ENCODE measurements at places on chromosomes 12 and 14.

DNA sequence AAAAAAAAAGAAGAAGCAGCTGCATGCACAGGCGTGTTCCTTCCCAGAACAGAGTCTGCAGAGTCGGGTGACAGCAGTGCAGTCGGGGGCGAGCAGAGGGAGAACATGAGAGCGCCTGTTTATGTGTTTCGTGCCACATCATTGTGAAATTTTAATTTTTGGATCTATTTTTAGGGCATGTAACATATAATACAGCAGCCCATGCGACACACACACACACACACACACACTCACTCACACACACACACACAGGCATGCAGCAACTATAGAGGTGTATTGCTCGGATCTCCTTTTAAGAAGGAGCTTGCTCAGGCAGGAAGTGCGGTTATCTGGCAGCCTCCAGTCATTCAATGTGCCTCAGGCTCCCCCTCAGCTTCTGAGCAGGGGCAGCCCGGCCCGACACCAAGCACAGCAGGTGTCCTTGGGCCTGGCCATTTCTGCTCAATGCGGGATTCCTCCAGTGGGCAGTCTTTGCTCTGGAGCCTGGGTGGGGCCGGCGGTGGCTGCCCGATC, 71.8 kb downstream of the ZNF664 start:
- DNase-seq, result no peak

GRCh38 chr12:120327593-120327992, at the start of gene PLA2G1B:
TSS of gene PLA2G1B (minus strand) at chr12:120327779. CDS start at chr12:120327753, 26 bp downstream.
- DNase-seq, result no peak

DNA sequence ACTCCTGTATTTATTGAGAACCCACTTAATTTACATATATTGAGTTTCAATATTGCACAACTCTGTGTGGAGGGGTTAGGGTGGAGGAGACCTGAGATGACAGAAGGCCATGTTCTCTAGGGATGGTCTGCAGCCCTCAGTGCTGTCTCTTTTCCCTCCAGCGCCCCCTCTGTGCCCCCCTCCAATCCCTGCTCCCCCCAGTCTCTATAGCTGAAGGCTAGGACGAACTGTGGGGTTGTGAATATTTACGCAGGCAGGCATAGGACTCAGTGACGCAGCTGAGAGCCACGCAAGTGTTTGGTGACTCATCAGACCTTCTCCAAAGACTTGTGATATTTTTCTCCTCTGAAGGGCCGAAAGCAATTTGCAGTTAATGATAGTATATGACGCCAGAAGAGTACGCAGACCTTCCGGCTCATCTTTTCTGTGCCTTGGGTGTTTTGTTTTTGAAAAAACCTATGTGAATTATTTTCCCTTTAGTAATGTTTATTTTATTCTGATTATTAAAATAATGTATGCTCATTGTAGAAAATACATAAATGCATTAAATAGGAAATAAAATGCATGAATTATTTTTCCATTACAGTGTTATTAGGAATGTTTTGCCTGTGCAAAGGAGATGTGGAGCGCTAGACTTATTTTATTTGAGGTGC, 85.3 kb downstream of the SLC25A47 start:
- DNase-seq, result peak; percentile 81

GRCh38 chr14:90297876-90298629, 33.7 kb downstream of the NRDE2 start:
- no peak for DNase-seq

- no peak for DNase-seq
Measured at GRCh38 chr14:24207104-24207551, 1.6 kb downstream of the TSSK4 start.

DNA sequence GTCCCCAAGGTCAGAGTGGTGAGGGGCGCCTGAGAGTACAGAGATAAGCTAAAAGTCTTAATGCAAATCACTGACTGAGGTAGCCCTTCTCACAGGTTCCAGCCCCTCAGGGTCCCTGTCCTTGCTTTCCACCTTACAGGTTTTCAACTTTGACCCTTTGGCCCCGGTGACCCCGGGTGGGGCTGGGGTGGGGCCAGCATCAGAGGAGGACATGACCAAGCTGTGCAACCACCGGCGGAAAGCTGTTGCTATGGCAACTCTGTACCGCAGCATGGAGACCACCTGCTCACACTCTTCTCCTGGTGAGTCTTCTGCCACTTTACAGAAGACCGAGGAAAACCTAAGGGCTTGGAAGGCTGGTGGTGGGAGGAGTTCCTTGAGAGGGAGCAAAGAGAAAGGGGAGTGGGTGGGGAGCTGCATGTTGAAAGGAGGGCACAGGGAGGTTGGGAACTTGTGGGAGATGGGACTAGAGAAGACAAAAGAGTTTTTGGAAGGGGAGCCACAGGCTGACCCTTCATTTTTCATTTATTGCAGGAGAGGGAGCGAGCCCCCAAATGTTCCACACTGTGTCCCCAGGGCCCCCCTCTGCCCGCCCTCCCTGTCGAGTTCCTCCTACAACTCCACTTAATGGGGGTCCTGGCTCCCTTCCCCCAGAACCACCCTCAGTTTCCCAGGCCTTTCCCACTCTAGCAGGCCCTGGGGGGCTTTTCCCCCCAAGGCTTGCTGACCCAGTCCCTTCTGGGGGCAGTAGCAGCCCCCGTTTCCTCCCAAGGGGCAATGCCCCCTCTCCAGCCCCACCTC, 2.4 kb downstream of the MBD6 start:
- DNase-seq, result no peak

DNA sequence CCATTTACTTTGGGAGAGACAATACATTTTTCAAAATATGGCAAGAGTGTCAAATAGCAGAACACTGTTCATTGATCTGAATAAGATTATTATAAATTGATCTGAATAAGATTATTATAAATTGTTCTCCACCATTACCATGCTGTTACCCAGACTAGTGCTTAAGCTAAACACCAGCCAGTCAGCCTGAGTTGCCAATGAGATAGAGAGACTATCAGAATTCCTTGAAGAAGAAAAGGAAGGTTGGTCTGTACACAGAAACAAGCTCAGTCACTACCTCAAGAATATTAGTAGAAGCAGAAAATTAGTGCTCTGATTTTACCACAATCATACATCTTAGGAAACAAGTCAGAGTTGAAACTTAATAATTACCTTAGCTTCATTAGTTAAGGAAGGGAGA, 469.8 kb downstream of the FOXG1 start:
- DNase-seq, result no peak

- no peak for DNase-seq
Measured at GRCh38 chr14:101062601-101063000, 159.1 kb upstream of the RTL1 start.

DNA sequence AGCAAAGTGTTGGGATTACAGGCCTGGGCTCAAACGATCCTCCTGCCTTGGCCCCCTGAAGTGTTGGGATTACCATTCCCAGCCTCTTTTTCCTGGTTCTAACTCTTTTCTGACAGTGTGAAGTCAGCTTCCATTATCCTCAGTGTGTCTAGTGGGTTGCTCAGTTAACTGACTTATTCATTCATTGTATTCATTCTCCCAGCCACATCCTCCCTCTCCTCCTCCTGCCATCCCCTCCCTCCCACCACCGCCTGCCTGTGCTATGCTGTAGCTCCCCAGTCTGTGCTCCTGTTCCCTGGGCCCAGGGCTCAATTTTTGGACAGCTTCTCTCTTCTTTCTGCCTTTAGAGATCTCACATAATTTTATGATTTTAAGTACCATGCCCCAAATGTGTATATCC, 19.4 kb downstream of the ATP6V0A2 start:
- no peak for DNase-seq

- DNase-seq, result no peak
Measured at GRCh38 chr14:75844486-75844885, 137.3 kb downstream of the TGFB3 start.

DNA sequence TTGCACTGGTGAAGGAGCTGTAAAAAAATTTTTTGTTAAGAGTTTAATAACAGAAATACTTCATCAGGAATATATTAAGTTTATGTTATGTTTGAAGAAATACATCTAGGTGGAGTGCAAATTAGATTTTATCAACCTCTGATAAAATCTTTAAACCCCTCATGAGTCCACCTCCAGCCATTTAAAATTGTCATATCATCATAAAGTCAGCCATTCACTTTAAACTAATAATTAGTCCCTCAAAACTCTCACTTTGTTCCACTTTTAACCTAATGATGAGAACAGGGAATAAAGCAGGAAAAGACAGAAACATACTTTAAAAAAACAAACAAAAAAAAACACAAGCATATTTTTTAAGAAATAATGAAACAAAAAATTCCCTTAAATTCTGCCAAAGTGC, 25.1 kb downstream of the ZFC3H1 start:
- no peak for DNase-seq

GRCh38 chr14:53367644-53368026, 214.5 kb upstream of the DDHD1 start:
- no peak for DNase-seq

DNA sequence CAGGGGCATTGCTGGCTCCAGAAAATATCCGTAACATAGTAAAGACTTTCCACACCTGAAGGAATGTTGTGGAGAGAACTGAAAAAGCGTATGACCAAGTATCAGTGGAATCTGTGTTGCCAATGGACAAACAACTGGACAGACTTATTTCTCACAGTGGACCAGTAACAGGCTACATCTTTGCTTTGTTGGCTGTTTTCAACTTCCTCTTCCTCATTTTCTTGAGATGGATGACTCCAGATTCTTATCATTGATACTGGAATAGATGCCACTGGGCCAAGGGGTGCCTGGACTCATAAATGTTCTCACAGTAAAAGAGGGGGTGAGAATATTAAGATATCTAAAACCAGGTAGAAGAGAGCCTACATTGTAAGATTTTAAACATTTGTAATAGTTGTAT, 6.4 kb downstream of the GAS2L3 start:
- no peak for DNase-seq

- DNase-seq, result no peak
Measured at GRCh38 chr14:42555365-42555764, 948.7 kb downstream of the LRFN5 start.

DNA sequence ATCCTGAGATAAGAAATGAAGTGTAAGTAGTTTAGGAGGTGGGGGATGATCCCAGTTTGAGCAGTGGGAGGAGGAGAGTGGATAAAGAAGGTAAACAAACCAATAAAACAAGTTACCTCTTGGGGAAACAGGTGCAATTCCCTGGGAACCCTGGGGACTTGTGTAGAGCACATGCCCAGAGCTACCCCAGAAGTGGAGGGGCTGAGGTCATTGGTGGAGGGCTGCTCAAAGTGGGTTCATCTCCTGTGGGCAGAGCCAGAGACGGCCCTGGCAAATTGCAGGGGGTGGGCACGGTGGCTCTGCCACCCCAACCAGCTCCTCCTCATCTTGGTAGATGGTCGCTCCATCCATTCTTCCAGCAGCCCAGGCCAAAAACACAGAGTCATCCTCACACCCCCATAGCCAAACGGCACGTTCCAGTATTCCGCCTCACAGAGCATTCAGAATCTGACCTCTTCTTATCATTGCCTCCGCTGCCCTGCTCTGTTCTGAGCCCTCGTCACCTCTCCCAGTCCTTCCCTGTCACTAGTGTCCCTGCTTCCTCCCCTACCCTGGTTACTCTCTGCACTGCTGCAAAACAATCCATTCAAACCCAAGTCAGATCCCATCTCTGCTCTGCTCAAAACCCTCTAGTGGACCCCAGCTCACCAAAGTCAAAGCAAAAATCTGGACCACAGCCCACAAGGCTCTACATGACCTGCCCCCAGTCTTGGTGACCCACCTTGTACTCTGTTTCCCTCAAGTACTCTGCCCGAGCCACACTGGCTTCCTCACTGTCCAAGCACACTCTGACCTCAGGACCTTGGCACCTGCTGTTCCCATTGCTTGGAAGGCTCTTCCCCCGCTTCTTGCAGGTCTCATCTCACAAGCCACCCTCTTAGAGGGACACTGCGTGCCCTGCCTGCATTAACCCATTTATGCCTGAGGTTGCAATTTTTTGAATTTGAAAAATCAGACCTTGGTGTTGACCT, 5.5 kb downstream of the CYP46A1 start:
- no peak for DNase-seq

DNA sequence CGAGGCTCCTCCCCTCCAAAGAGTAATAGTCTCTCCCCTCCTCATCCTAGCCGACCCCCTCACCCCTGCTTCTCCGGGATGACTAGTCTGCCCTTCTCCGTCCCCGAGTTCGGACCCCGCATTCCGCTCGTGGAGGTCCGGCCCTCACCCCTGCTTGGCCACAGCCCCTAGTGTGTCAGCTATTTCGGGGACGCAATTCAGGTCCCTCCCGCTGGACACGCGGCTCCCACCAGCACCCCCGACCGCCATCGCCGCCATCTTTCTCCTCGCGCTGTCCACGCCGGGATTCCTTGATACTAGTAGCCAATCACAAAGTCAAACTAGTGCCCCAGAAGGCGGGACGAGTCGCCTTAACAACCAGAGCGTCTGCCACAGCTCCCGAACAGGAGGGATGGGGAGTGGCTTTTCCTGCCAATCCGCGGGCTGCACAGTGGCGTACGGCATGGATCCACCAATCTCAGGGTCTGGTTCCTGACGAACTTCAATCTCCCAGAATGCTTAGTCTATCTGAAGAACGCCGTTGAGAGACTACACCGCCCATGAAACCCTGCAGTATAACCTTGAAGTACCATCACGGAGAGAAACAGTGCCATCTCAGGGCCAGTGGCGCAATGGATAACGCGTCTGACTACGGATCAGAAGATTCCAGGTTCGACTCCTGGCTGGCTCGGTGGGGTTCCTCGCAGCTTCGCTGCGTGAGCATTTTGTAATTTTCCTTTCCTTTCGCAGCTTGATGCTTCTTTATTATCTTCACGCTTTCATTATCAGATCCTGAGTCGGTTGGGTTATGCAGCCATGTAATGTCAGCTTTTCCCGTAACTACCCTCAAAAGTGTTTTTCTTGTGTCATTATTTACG, at the start of gene PRMT5:
PRMT5 (minus strand) TSS at position 273 of the 857 bp plus-strand sequence; CDS start at position 258, 15 bp downstream.
- peak; percentile 97 for DNase-seq

GRCh38 chr14:44812672-44813071, 149.1 kb downstream of the KLHL28 start:
- DNase-seq, result no peak

- DNase-seq, result no peak
Measured at GRCh38 chr14:93146119-93146518, 30.4 kb upstream of the ITPK1 start.

- DNase-seq, result peak; percentile 14
Measured at GRCh38 chr14:30779210-30779609, 95.1 kb upstream of the COCH start.

DNA sequence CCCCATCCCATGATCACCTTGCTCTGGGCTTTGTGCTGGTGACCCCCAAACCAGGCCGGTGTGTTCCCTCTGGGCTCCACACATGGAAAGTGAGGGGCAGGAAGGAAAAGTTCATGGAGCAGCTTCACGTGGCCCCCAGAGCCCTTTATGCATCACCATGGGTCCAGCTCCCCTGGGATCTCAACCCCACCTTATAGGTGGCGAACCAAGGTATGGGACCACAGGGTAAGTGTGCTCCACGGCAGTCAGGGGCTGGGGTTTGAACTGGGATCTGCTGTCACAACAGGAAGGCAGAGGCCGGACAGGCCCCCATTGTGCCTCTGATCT, 7.4 kb upstream of the BEGAIN start:
- no peak for DNase-seq

GRCh38 chr12:116257215-116257614, 20.3 kb downstream of the MED13L start:
- DNase-seq, result no peak
